Activated T-cell treated with anti-CD3 and anti-CD28 coated beads for 48 hours (primary cell): ENCODE measurements at places on chromosomes 4 and X.

GRCh38 chr4:40040908-40041307 is 15.7 kb upstream of the N4BP2 start:
- no peak for DNase-seq

- no peak for DNase-seq
Measured at GRCh38 chr4:111535792-111536191, 609.5 kb upstream of the FAM241A start.

GRCh38 chrX:86149119-86149518 is 868 bp downstream of the DACH2 start:
- no peak for DNase-seq

DNA sequence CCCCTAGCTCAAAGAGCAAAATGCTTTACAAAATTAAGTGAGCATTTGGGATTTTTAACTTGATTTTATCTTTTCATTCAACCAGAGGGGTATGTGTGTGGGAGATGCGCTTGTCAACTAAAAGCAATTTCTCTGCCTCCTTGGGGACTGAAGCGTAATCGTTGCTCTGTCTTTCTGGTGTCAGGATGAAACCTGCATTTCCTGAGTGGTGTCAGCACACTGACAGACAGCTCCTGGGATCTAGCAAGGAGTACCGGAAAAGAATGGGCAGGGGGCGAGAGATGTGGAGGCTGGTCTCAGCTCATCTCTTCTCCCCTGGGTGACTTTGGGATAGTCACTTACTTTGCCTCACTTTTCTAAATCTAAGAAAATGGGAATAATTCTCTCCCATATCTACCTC is 5.1 kb upstream of the ARHGAP36 start:
- DNase-seq: no peak

DNA sequence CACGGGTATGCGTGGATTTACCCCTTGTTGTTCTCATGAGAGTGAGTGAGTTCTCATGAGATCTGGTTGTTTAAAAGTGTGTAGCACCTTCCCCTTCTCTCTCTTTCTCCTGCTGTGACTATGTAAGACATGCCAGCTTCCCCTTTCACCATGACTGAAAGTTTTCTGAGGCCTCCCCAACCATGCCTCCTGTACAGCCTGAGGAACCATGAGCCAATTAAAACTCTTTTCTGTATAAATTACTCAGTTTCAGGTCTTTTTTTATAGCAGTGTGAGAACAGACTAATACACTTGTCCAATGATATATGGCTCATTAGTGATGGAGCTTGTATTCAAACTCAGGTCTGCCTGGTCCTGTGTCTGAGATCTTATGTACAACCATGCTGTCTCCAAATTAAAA is 28.5 kb upstream of the RTL3 start:
- DNase-seq: no peak

- DNase-seq: no peak
Measured at GRCh38 chrX:56797574-56798338, 68.7 kb downstream of the NBDY start.

DNA sequence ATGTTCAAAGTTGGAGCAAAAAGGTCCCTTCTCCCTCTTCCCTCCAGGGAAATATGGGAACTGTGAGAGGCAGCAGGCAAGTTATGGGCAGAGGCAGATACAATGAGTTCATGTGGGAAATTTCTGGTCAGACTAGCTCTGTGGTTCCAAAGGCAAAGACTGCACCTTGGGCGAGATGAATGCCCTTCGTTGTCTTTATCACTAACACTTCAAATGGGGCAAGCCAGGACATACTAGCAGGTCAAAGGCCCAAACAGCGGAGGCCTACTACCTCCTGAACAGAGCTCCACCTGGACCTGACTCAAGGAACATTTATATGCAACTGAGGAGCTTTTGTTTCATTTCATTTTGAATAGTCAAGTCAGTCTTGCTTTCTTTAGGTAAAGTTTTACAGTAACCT is 29.0 kb downstream of the SRPX2 start:
- no peak for DNase-seq

DNA sequence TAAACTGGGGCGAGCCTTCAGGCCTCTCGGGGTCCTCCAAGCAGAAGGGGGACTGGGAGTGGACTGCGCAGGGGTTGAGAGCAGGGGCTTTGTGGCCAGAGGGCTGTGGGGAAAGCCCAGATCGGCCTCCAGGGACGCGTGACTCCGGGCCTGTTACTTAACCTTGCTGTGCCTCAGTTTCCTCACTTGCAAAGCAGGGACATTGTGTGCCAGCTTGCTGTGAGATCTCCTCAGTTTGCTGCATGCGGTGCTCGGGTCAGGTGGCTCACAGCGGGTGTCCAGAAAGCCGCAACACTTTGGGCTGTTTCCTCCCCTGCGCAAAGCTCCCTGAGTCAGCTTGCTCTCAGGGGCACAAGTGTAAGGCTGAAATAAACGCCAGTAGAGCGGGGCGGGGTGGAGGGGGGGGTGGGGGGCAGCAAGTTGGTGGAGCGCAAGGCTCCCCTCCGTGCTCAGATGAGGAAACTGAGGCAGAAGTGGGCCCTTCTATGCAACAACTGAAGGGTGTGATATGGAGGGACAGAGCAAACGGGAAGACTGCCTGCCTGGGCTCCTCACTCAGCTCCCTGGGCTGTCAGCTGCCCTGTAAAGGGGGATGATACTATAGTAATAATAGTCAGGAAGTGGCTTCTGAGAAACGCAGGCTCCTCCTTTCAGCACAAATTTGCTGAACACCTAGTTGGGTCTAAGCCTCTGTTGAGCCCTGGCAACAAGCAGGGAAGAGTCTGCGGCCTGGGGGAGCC is 101.0 kb downstream of the HMX1 start:
- no peak for DNase-seq

DNA sequence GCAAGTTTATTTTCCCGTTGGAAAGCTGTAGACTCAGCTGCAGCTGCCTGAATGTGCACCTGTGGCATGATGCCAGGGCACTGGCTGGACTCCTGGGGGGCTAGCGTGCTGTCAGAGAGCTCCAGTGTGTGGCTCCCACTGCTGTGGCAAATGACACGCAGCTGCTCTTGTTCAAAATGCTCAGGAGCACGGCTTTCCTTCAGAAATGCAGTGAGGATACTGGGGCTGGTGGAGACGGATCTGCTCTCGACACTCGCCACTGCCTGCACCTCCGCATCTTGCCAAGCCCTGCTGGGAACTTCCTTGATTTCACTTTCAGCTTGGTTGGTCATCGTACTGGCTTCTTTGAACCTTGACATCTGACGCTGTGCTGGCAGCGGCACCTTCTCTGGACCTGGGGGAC is 58.7 kb downstream of the GPRIN3 start:
- DNase-seq: no peak

- DNase-seq: no peak
Measured at GRCh38 chr4:15438939-15439524, 11.2 kb downstream of the C1QTNF7 start.

- no peak for DNase-seq
Measured at GRCh38 chr4:77172336-77172735, 15.3 kb downstream of the CCNG2 start.

DNA sequence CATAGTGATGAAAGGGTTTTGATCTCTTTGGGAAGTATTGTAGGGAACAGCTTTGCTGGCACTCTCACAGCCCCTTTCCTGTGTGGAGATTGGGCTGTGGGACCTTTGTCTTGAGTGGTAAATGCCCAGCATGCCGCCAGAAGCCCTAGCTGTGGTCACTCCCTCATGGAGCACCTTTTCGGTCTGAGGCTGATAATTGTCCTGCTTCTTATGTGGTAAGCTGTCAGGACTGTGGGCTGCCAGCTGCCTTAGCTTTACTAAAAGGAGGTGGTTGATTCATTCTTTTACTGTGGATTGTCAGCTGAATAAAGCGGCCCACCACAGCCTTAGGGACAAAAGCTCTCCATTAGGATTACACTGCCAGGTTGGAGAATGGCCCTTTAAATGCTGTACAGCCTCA is 7.1 kb downstream of the PASD1 start:
- DNase-seq: no peak
